ENCODE measurements at places on chromosomes 11 and 22. TPM values are rescaled to one million over a fixed set of nuclear protein-coding genes. Genes with fewer than 3 reads are reported as not detected.

Gene BBOX1
- not detected for total RNA-seq

Gene CSNK2A3
- total RNA-seq, result 1.1 TPM

Gene MALAT1
- total RNA-seq, result 38,952 TPM

- H3K4me3 ChIP-seq, result no peak overlapping the region
- DNase-seq, result no peak
- no peaks in the 10 kb centered on the region for H3K4me1 ChIP-seq
Measured at GRCh38 chr22:48474881-48475280, 1352.8 kb downstream of the BRD1 start.

- peak; percentile 15 for DNase-seq
- no peaks in the 10 kb centered on the region for H3K27me3 ChIP-seq
- peak within 1 kb of the TSS; percentile 69 for H3K4me3 ChIP-seq
- H3K4me1 ChIP-seq, result no peaks in the 10 kb centered on the region
Measured at GRCh38 chr22:41998361-41999261, at the start of gene WBP2NL. WBP2NL (plus strand) TSS chr22:41998788; CDS start chr22:41998819, 31 bp downstream.

- peaks cover 24% of the 10 kb centered on the region for H3K36me3 ChIP-seq
- H3K4me3 ChIP-seq, result no peak overlapping the region
- no peaks in the 10 kb centered on the region for H3K27me3 ChIP-seq
- H3K27ac ChIP-seq, result peak overlapping the region; percentile 76
Measured at GRCh38 chr11:70119502-70119901, 41.4 kb downstream of the ANO1 start.

GRCh38 chr11:135035282-135035681 lies 623.2 kb upstream of the B3GAT1 start:
- H3K4me1 ChIP-seq, result no peaks in the 10 kb centered on the region
- H3K4me3 ChIP-seq, result no peak overlapping the region
- DNase-seq, result no peak

DNA sequence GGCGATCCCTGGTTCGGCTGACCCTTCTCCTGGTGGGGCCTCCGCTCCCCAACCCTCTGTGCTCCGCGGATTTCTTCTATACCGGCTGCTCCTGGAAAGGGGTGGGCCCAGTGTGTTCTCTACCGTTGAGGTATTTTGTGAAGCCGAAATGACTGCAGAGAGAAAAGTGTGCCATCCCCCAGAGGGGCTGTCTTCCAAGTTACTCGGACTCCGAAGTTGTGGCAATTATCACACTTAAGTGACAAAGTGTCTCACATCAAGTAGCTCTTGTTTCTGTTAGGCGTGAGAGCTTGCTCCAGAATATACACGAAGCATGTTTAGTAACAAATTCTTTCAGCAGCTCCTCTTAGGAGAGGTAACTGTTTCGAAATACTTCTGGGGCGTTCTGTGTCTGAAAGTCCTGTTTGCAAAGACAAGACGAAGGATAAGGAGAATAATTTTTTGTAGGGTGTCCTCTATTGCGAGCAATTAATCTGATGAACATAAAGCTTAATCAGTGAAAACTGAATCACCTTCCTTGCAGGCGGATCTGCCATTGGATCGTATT lies 434 bp downstream of the XPNPEP3 start:
- peak overlapping the region; percentile 89 for H3K4me3 ChIP-seq
- no peak for DNase-seq
- H3K27me3 ChIP-seq, result no peaks in the 10 kb centered on the region

Gene TRIM51
- not detected for total RNA-seq
